NCI-H748 treated with DMSO at 0.1 percent for 48 hours (cell line): ENCODE measurements at places on chromosomes 5 and 9.

GRCh38 chr5:31021181-31021624 lies 172.3 kb upstream of the CDH6 start:
- DNase-seq, result no peak

GRCh38 chr9:123265833-123266232 lies 2.6 kb downstream of the STRBP start:
- no peak for DNase-seq

- no peak for DNase-seq
Measured at GRCh38 chr5:62574599-62574998, 4.0 kb upstream of the LRRC70 start.

- no peak for DNase-seq
Measured at GRCh38 chr9:88811511-88811910, 179.8 kb upstream of the S1PR3 start.

DNA sequence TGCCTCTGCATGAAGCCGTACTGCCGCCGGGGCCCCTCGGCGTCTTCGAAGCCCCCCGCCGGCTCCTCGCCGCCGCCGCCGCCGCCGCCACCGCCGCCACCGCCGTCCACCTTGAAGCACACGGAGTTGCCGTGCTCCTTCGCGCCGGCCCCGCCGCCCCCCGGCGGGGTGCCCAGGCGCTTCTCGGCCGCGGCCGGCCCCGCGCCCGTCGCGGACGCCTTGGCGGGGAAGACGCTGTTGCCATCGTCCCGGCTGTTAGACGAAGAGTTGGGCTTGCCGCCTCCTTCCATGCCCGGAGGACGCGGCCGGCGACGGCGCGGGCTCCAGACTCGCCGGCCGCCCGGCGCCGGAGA lies 400 bp downstream of the HCN1 start:
- peak; percentile 66 for DNase-seq

DNA sequence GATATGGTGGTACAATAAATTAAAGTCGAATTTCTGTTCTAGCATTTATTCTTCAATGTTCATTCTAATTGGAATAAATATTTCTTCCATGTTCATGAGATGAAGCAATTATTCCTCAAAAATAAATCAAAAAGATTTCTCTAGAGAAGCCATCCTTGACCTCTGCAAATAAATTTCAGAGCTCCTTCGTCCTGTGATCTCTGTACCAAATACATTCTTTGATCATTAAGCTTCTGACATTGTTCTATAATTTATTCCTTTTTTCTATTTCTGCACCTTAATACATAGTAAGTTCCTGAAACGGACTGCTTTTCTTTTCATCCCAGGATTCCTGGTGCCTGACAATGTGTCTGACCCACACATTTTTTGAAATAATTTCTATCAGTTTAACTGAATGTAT lies 1039.3 kb upstream of the TYRP1 start:
- no peak for DNase-seq

GRCh38 chr9:134182554-134183085 lies 18.3 kb upstream of the RNU6ATAC start:
- no peak for DNase-seq

- DNase-seq, result peak; percentile 94
Measured at GRCh38 chr9:93814077-93814956, 140.8 kb downstream of the BARX1 start.

- DNase-seq, result no peak
Measured at GRCh38 chr5:10243660-10244240, 5.9 kb downstream of the ATPSCKMT start.

GRCh38 chr9:72691671-72692070 lies 170.3 kb downstream of the TMC1 start:
- DNase-seq, result no peak

- DNase-seq, result no peak
Measured at GRCh38 chr5:37807015-37807414, 32.8 kb downstream of the GDNF start.

GRCh38 chr5:141957367-141957996 lies 520 bp downstream of the PCDH12 start:
- no peak for DNase-seq

- no peak for DNase-seq
Measured at GRCh38 chr5:179261301-179262125, 83.7 kb downstream of the ADAMTS2 start.

- DNase-seq, result no peak
Measured at GRCh38 chr9:119166096-119166495, 203.1 kb downstream of the BRINP1 start.

DNA sequence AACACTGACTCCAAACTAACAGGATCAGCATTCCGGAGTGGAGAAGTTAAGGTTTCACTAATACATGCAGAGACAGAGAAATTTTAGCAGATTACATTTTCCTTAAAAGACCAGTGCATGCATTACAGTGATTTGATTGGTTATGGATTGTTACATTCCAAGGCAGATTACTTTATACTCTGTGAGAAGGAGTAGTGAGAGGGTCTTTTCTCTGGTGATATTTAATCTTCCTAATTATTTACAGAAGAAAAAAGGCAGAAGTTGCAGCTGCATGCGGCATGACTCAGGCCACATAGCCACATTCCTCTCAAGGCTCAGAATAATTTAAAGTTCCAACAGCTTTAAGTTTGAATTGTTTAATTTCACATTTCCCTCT lies 53.0 kb upstream of the PDZD2 start:
- no peak for DNase-seq

GRCh38 chr5:68224509-68225187 lies 9.1 kb downstream of the PIK3R1 start:
- no peak for DNase-seq

GRCh38 chr5:62708481-62709325 lies 130.1 kb downstream of the LRRC70 start:
- no peak for DNase-seq

GRCh38 chr5:92644266-92644886 lies 936.6 kb downstream of the NR2F1-AS1 start:
- no peak for DNase-seq

- no peak for DNase-seq
Measured at GRCh38 chr9:34536685-34537084, 13.9 kb upstream of the ENHO start.

GRCh38 chr5:81748556-81748955 lies 2.3 kb downstream of the SSBP2 start:
- no peak for DNase-seq

- DNase-seq, result no peak
Measured at GRCh38 chr5:135642488-135642870, 63.7 kb upstream of the CXCL14 start.

DNA sequence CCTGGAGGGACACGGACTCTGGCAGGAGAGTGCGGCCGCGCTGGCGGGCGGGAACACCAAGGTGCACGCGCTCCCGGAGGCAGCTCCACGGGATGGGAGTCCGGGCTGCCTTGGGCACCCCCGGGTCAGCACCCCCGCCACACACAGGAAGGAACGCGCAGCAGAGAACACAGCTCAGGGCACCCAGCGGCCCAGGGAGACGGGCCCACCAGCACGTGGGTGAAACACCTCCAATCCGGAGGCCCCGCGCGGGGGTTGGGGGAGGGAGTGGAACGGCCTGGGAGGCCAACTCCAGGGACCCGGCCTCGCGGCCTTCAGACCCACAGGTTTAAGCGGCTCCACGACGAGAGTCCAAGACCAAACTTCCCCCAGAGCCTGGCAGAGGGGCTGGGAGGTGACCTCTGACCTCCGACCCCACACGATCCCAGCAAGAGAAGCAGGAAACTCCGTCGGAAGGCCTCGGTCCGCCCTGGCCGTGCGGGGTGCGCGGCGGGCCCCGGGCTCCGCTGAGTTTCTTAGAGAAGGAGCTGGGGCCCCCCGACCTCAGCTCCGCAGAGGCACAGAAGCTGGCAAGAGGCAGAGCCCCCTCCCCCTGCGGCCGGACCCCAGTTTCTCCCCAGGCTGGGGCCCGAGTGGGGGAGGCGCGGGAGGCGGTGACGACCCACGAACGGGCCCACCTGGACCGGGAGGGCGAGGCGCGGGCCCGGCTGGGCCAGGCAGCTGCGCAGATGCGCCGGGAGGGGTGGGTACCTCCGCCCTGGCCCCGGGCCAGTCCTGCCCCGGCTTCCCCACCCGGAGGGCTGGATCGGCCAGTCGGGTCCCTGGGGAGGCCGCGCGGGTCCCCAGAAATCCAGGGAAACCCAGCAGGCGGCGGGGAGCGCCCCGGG lies 851 bp downstream of the NACC2 start:
- DNase-seq, result no peak

DNA sequence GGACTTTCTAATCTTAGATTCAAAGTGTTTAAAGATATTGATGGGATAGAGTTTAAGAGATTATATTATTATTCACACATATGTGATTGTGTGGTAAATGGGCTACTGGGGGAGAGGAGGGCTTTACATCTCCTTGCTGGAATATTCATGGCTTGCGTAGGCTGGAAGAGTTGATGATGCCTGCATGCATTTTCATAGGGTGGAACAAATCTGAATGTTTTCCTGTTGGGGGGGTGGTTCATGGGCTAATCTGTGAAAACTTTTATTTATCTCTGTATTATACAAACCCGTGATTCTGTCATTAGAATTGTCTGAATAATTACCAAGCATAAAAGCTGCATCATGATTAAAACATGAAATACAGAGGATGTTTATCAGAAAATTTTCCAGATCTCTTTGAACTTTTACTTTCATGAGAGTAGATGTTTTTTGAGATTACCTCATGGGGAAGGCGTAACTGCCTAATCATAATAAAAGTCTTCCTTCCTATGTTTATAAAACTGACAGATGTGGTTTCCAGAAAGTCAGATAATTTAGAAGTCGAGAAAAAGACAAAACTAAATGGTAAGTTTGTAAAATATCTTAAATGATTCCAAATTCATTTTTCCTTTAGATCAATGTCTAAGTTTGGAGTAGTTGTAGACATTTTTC lies 1185.4 kb upstream of the SEMA6A start:
- no peak for DNase-seq

GRCh38 chr5:140549237-140550144 lies 2.0 kb downstream of the EIF4EBP3 start:
- no peak for DNase-seq

DNA sequence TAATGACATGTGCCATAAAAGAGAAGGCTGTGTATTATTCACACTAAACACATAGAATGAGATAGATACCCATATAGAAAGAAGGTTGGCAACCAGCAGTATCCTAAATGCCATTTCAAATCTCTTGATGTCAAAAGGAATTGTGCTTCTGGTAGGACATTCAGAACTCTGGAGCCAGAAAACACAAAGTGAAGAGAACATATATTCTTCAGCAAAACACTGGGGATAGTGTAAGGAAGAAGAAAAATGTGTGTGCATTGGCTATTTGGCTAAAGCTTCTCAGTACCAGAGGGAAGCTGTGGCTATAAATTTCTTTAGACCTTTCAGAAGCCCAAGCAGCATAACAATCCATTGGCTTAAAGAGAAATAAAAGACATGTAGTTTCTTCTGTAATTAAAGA lies 551.6 kb upstream of the C9orf72 start:
- DNase-seq, result no peak

DNA sequence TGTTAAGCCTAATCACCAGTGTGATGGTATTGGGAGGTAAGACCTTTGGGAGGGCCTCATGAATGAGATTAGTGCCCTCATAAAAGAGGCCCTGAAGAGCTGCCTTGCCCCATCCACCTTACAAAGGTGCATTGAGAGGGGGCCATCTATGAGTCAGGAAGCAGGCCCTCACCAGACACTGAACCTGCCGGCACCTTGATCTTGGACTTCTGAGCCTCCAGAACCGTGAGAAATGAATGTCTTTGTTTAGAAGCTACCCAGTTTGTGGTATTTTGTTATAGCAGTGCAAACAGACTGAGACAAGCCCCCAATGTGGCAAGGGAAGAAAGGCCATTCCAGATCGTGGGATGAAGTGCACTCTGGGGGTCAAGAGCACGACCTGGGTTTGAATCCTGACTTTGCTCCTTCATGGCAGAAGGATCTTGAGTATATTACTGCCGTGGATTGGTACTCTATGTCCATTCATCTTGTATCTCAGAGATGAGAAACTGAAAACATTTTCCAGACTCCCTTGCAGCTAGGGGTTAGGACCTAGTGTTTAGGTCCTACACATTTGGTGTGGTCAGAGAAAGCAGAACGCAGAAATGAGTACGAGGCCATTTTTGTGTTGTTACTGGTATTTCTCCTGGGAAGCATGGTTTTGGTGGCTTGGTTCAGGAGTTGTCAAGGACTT lies 86.7 kb downstream of the PTCH1 start:
- DNase-seq, result no peak

DNA sequence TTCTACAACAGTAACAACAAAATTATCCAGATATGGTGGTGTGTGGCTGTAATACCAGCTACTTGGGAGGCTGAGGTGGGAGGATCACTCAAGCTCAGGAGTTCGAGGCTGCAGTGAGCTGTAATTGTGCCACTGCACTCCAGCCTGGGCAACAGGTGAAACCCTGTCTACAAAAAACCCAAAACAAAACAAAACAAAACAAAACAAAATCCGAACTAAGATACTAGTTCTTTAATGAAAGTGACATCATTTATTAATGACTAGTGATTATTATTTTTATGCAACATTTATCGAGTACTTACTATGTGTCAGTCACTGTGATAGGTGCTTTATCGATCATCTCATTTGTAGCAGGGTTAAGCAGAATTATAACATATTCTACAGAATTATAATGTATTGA lies 196.9 kb upstream of the GDNF start:
- no peak for DNase-seq

DNA sequence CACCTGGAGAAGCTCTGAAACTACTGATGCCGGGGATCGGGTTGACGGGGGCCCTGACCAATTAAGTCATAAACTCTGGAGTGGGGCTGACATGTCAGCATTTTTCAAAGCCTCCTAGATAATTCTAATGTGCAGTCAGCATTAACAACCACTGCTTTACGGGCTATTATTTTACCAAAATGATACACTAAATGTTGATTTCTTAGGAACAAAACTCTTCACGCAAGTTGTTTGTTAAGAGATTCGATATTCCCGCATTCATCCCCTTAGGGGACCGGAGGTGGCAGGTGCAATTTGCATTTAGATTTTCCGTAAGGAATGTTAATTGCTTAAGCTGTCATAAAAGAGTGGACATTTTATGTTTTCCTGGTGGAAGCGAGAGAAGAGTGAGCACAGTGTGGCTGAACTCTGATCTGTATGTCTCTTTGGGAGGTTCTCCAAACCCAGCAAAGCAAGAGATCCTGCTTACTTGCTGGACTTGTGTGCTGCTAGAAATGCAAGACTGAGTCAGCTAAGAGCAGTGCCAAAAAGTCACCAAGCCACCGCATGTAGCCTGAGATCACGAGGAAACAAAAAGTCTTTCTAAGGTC lies 77.6 kb downstream of the UGCG start:
- peak; percentile 47 for DNase-seq

DNA sequence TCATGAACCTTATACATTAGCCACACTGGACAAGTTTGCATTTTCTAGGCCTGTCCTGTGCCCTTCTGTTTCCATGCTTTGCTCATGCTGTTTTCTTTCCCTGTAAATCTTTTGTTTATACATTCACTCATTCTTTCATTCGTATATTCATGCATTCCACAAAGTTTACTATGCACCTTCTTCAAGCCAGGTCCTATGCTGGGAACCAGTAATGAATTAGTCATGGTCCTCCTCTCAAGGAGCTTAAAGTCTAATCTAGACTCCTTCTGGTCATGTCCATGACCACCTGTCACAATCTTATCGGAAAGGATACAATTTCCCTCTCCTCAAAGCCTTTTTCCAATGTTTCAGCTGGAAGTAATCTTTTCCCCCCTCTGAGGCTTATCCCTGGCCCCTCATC lies 9.1 kb upstream of the XPA start:
- DNase-seq, result no peak

GRCh38 chr5:142810081-142810480 lies 39.9 kb downstream of the ARHGAP26 start:
- no peak for DNase-seq

- DNase-seq, result no peak
Measured at GRCh38 chr9:81759680-81760215, 70.4 kb upstream of the TLE1 start.
